Gastrocnemius medialis (tissue), 4 donors: ENCODE measurements at places on chromosomes 1 and 21. TPM values are rescaled to one million over a fixed set of nuclear protein-coding genes. Genes with fewer than 3 reads are reported as not detected.

DNA sequence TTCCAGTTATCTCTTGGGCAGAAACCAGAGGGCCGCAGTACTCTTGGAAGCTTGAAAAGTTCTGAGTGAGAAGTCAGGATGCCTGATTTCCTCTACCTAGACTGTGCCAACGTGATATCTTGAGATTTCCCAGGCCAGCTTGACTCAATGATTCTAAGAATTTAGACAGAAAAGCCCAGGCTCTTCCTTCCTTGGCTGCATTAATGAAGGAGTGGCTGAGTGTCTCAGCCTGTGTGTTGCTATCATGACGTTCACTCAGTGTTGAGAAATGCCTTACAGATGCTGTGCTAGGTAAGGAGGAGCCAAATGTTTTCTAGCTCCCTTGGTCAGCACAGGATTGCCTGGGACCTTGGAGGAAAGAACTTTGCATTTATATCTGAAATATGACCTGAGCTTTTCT is 454.1 kb upstream of the USP24 start:
- no peaks in the 10 kb centered on the region for H3K27me3 ChIP-seq
- H3K36me3 ChIP-seq = no peaks in the 10 kb centered on the region
- H3K4me1 ChIP-seq = no peaks in the 10 kb centered on the region
- H3K4me3 ChIP-seq = no peak overlapping the region

DNA sequence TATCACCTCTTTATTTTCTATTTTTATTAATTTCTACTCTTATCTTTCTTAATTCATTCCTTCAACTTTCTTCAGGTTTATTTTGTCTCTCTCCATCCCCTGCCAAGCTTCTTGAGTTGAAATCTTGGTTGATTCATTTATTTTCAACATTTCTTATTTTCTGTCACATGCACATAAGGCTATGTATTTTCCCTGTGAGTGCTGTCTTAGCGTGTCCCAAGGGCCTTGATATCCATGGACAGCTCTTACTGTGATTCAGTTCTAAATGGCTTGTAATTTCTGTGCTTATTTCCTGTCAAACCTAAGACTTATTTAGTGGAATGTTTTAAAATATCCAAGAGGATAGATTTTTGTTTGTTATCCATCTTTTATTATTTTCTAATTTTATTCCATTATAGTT is 36.8 kb upstream of the SCAF4 start:
- no peak overlapping the region for H3K4me3 ChIP-seq
- no peak overlapping the region for H3K27ac ChIP-seq
- H3K36me3 ChIP-seq = no peaks in the 10 kb centered on the region
- H3K27me3 ChIP-seq = no peaks in the 10 kb centered on the region
- H3K4me1 ChIP-seq = no peaks in the 10 kb centered on the region

DNA sequence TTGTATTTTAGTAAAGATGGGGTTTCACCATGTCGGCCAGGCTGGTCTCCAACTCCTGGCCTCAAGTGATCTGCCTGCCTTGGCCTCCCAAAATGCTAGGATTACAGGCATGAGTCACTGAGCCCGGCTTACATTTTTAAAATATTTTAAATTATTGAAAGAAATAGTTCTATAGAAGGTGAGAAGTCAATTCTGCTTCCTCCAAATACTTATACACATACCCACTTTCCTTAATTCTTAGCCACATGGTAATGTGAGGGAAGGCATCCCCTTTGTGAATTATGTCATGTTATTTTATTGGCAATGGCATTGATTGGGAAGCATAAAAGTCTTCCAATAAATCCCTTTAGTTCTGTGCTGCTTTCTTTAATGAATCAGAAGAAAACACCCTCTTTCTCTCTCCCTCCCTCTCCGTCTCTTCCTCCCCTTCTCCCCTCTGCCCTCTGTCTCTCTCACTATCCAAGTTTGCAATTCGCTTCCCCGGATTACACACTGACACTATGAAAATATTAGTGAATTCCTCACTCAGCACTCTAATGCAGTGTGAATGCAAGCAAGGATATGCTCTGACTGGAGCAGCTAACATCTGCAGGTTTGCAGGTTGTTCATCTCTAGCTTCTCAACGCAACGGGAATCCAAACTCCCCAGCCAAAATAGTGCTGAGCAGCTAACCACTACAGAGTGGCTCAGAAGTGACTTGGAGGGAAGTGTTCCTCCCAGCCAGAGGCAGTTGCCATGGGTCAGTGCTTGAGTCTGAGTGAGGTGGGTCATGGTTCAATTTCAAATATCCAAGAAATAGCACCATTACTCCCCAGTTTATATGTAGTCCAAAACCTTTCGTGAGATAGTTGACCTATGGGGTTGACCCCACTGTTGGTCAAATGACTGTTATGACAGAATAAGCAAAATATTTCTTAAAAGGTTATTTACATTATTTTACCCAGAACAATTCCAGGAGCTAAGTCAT is 77.8 kb upstream of the CD55 start:
- no peak overlapping the region for H3K27ac ChIP-seq
- no peaks in the 10 kb centered on the region for H3K4me1 ChIP-seq
- no peak overlapping the region for H3K4me3 ChIP-seq
- no peaks in the 10 kb centered on the region for H3K36me3 ChIP-seq

DNA sequence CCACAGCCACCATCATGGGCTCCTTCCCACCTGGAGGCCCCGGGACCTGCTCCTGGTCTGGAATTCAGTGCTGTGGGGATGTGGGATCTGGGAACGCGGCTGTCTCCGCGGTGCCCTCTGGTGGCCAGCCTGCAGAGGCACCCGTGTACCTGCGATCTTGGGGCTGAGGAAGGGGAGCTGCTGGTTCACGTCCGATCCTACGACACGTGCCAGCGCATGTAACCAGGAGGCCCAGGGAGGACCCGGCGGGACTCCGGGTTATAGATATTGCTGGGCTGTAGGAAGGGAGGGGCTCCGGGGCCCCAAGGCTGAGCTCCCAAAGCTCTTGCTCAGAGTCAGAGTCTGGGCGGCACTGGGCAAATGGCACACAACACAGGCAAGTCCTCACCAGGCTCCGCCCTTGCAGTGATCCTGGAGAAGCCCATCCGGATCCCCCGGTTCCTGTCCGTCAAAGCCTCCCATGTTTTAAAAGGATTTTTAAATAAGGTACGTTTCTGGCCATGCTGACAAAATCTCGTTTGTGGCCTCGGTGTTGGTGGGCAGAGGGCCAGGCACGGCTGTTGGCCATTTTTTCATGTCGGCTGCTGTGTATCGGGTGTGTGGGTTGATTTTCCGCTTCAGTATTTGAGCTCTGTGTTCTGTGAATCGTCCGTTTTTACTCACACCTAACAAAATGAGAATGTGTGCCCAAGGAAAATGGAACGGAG is 20.1 kb downstream of the FAAP20 start:
- H3K4me1 ChIP-seq = no peaks in the 10 kb centered on the region
- no peak overlapping the region for H3K27ac ChIP-seq
- no peak for DNase-seq
- H3K36me3 ChIP-seq = no peaks in the 10 kb centered on the region
- peak overlapping the region; percentile 72 for H3K4me3 ChIP-seq

- no peak for DNase-seq
- peak overlapping the region; percentile 65 for H3K27ac ChIP-seq
- no peaks in the 10 kb centered on the region for H3K36me3 ChIP-seq
- H3K27me3 ChIP-seq = no peaks in the 10 kb centered on the region
- H3K4me3 ChIP-seq = no peak overlapping the region
Observed at GRCh38 chr1:39391691-39392679, 99.5 kb upstream of the BMP8A start.

Gene CD1B
- total RNA-seq = not detected
